ENCODE measurements at places on chromosomes 2 and 18. TPM values are rescaled to one million over a fixed set of nuclear protein-coding genes. Genes with fewer than 3 reads are reported as not detected.
A peak's percentile ranks its signal among the peaks of the same experiment; 100 is the strongest.

GRCh38 chr2:171688129-171688465, 828 bp downstream of the DYNC1I2 start:
- peaks cover 5% of the 10 kb centered on the region for H3K36me3 ChIP-seq
- no peaks in the 10 kb centered on the region for H3K4me1 ChIP-seq
- peak overlapping the region; percentile 73 for H3K4me3 ChIP-seq
- DNase-seq, result no peak
- no peaks in the 10 kb centered on the region for H3K27me3 ChIP-seq

EEF1B2 gene
- 985 TPM for total RNA-seq

SATB2 gene
- total RNA-seq, result 13.8 TPM

- no peak for DNase-seq
- no peak overlapping the region for H3K27ac ChIP-seq
- no peak overlapping the region for H3K4me3 ChIP-seq
- no peaks in the 10 kb centered on the region for H3K36me3 ChIP-seq
- H3K27me3 ChIP-seq, result no peaks in the 10 kb centered on the region
Observed at GRCh38 chr2:6970976-6971480, 53.8 kb downstream of the RNF144A start.

MPP4 gene
- total RNA-seq, result 0.32 TPM

- no peak overlapping the region for H3K4me3 ChIP-seq
- H3K4me1 ChIP-seq, result no peaks in the 10 kb centered on the region
- H3K27ac ChIP-seq, result no peak overlapping the region
Observed at GRCh38 chr2:205484764-205485163, 197.5 kb upstream of the NRP2 start.

DNA sequence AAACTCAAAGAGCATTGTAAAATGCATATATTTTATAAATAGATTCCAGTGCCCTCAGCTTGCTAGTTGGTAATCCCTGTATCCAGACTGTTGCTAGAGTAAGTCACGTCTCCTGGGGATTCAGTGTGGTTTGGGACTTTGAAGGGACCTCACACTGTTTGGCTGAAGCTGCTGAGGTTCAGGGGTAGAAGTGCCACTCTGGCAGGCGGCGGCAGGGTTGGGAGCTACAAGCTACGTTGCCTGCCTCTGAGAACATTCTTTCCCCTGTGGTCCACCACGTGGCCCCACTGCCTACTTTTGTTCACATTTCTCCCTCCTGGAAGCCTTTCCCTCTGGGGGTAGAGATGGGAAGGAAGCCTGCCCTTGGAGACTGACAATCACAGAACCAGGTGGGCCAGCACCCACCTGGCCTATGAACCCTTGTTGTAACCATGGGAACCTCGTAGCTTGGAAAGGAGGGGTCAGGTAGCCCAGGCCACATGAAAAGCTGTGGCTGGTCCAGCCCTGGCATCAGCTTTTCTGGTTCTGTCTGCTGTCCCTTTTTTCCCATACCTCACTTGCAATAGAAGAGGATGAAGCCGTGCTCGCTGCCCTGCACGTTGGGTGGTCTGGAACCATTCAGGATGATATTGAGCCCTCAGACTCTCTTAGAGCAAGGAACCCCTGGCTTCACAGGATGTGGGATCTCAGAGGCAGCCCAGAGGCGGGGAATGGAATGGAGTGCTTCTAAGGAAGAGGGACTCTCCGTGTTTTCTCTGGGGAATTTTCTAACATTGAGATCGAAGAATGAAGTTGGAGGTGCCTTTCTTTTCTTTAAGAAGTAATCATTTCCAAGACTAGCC, 2.9 kb downstream of the RNF144A start:
- no peak for DNase-seq
- H3K27me3 ChIP-seq, result no peaks in the 10 kb centered on the region

RFX8 gene
- total RNA-seq, result not detected

DNA sequence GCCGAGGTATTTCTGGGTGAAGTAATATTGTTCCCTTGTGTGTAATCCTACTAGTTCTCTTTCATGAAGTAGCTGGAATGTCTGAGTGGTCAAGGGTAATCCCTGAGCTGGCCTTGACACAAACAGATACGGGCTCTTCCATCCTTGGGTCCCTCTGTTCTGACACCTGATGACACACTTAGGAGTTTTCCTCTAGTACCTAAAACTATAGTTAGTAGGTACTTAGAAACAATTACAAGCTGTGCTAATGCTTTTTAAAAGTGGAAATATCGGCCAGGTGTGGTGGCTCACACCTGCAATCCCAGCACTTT, 59.2 kb upstream of the IL1R1 start:
- H3K27me3 ChIP-seq, result no peaks in the 10 kb centered on the region
- H3K27ac ChIP-seq, result no peak overlapping the region
- H3K4me3 ChIP-seq, result no peak overlapping the region
- peaks cover 11% of the 10 kb centered on the region for H3K4me1 ChIP-seq
- DNase-seq, result no peak

DNA sequence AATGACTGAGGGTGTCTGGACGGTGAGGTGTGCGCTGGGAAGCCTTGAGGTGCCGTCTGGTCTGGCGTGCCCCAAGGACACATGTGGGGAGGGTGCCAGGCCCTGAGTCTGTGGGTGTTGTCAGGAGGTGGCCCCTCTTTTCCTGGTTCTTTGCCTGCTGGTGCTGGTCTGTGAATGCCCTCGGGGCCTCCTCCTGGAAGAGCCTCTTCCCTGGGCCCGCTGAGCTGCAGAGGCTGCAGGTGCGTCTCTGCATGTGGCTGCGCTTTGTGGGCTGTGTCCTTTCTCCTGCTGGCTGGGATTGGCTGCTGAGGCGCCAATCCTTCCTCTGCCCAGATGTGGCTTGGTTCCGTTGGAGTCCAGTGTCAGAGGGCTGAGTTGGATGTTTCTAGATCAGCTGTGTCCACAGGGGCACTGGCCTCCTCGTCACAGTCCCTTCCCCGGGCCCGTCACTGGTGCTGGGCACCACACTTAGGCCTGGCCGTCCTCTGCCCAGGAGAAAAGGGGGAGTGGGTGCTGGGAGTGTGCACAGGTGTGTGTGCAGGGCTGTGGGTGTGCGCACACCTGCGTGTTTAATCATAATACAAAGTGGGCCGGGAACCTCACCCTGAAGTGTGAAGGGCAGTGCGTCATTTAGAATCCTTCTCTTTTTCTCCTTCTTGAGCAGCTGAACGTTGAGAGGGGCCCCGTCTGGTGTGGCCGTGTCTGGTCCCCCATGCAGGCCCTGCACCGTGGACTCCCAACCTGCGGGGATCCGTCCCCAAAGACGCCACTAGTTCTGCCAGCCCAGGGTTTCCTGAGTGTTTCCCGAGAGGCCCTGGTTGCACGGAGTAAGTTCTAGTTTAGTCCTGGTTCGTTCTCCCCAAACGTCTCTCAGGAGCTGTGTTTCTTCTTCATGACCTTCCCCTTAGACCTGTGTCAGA, 35.5 kb downstream of the RTP5 start:
- no peaks in the 10 kb centered on the region for H3K36me3 ChIP-seq
- no peaks in the 10 kb centered on the region for H3K27me3 ChIP-seq
- H3K4me1 ChIP-seq, result no peaks in the 10 kb centered on the region
- H3K27ac ChIP-seq, result no peak overlapping the region
- no peak overlapping the region for H3K4me3 ChIP-seq

Measured in HCT116 (cell line).